ENCODE measurements at places on chromosomes 3 and 15.
A peak's percentile ranks its signal among the peaks of the same experiment; 100 is the strongest.

DNA sequence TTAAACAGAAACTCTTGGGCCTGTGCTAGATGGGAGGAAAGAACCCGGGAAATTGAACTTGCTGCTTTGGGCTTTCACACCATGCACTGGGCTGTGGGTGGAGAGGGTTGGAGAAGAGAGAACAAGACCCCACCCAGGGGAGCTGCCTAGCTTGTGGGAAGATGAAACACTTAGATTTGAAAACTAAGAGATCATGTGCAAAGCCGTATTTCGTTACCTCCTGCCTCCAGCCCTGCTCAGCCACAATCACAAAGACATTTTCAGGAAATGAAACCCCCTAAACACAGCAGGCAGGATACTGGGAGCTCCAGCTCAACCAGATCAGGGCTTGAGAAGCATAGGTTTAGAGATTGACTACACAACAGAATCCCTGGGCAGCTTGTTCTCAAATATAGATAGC is 183.0 kb upstream of the C2CD4B start:
- no peak for DNase-seq

DNA sequence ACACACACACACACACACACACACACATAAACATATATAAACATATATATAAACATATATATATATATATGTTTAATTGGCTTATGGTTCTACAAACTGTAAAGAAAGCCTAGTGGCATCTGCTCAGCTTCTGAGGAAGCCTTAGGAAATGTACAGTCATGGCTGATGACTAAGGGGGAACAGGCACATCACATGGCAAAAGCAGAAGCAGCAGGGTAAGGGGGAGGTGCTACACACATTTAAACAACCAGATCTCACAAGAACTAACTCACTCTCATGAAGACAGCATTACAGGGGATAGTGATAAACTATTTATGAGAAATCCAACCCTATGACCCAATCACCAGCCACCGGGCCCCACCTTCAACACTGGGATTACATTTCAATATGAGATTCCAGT is 922.9 kb downstream of the SI start:
- no peak for DNase-seq

- no peak for DNase-seq
These were observed 3.4 kb downstream of the LINGO1 start for GRCh38 chr15:77629070-77630030.

DNA sequence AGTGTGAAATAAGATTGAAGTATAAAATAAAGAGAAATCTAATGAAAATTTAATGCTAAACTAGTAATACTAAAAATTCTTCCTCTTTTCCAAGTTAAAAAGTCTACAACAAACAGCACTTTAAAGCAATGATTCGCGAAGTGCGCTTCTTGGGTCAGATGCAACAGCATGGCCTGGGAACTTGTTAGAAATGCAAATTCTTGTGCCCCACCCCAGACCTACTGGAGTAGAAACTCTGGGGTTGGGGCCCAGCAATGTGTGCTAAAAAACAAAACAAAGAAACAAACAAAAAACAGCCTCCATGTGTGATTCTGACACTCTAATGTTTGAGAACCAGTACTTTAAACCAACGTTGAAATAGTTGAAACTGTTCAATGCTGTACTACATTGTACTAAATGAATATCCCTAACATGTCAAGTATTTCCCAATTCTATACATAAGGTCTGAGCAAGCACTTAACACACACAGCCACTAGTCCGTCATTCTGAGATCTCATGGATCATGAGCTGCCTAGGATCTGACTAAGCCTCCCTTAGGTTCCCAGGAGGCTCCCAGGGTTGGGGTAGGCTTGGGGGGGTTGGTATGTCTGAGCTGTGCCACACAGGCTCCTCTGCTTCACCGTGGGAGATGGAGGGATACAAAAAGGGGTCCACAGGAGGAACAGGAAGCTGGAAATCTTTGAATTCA is 6.1 kb downstream of the RASGRP1 start:
- DNase-seq = no peak

DNA sequence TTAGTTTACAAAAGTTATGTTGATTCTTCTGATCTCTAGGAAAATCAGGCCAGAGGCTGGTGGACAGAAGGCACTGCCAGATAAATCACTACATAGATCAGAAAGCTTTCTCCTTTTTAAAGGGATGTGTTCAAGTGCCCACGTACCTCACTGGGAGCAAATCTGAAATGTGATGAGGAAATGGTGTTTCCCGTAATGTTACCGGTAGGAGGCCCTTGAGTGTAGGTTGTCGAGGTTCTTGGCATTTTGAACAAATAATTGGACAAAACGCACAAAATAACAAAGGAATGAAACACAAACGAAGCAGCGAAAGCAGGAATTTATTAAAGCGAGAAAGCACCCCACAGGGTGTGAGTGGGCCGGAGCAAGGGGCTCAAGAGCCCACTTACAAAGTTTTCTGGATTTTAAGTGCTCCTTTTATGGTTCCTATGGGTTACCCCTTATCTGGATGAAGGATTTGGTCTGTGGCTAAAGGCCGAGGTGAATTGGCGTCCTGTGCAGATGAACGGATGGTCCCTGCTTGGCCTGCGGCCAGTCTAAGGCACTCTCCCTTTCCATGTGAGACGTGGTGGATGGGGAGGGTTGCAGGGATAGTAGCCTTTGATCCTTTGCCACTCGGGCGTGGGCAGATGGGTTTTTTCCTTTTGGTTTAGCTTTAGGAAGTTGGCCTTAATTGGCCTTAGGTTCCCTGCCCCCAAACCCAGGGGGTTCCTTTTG is 1.0 kb downstream of the SNX1 start:
- DNase-seq = peak; percentile 42
